Suppressor macrophage treated with lipopolysaccharide for 4 hours (primary cell): ENCODE measurements at places on chromosomes 4 and X.
A peak's percentile ranks its signal among the peaks of the same experiment; 100 is the strongest.

- DNase-seq: no peak
Observed at GRCh38 chr4:7510066-7510465, 75.3 kb upstream of the PSAPL1 start.

GRCh38 chr4:132101526-132101925 lies 1047.6 kb upstream of the PCDH10 start:
- DNase-seq: no peak

- DNase-seq: no peak
Observed at GRCh38 chr4:47750788-47751187, 87.1 kb downstream of the CORIN start.

DNA sequence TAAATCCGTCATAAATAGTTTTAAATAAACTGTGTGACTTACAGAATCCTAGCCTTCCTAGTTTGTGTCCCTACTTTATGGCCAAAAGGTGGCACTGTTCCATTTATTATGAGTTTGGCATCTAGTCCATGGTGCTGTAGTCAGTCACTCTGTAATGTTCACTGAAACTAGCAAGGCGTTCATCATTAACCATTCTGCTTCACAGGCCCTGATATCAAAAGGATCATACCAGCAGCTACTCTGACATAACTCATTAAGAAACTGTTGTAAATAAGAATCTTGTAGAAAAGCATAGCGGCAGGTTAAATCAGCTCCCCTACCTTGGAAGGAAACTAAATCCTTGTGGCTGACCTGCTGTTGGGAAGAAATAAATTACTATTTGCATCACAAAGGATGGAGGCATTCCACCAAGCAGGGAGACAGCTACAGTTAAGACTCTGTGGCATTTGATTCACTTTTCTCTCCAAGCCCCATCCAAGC lies 919.6 kb upstream of the DIAPH2 start:
- peak; percentile 3 for DNase-seq

- DNase-seq: peak; percentile 91
Observed at GRCh38 chrX:11758400-11759171, 549 bp downstream of the MSL3 start.

- no peak for DNase-seq
Observed at GRCh38 chr4:84167564-84167963, 331.5 kb downstream of the NKX6-1 start.

GRCh38 chrX:154375156-154375504 lies 696 bp upstream of the FLNA start:
- DNase-seq: no peak

GRCh38 chrX:84873176-84873575 lies 130.5 kb upstream of the APOOL start:
- no peak for DNase-seq

DNA sequence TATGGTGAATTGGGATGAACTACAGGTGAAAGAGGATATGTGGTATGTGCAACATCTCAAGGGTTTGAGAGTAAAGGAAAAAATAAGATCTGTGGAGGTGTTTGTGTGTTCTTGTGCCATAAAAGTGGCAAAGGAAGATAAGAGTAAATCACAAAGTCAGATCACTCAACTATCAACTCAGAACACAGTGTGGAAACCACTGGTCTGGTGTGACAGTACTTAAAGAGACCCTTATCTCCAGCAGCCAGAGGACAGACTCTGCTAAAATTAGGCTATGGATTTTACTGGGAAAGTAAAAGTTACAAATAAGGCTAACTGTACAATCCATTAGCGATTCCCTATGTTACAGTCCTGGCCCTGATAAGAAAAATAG lies 54.0 kb upstream of the PRDM8 start:
- DNase-seq: no peak

GRCh38 chrX:71184803-71185495 lies 38.1 kb upstream of the GJB1 start:
- no peak for DNase-seq

GRCh38 chr4:169849456-169849855 lies 91.7 kb upstream of the HPF1 start:
- DNase-seq: no peak

DNA sequence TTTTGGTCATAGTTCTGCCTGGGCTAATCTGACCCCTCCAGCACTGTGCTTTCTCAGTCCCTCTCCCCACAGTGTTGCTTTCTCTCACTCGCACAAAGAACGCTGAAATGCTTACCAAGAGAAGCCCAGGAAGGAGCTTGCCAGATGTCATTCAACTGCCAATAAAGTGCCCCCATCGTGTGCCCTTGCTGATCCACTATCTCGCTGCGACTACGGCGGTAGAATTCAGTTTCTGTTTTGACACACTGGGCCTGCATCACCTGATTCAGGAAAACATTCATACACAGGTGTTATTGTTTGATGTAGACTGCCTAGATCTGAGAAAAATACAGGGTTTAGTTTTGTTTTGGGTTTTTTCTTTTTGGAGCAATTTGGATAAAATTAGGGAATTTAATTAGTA lies 121.2 kb downstream of the MANBA start:
- DNase-seq: no peak

DNA sequence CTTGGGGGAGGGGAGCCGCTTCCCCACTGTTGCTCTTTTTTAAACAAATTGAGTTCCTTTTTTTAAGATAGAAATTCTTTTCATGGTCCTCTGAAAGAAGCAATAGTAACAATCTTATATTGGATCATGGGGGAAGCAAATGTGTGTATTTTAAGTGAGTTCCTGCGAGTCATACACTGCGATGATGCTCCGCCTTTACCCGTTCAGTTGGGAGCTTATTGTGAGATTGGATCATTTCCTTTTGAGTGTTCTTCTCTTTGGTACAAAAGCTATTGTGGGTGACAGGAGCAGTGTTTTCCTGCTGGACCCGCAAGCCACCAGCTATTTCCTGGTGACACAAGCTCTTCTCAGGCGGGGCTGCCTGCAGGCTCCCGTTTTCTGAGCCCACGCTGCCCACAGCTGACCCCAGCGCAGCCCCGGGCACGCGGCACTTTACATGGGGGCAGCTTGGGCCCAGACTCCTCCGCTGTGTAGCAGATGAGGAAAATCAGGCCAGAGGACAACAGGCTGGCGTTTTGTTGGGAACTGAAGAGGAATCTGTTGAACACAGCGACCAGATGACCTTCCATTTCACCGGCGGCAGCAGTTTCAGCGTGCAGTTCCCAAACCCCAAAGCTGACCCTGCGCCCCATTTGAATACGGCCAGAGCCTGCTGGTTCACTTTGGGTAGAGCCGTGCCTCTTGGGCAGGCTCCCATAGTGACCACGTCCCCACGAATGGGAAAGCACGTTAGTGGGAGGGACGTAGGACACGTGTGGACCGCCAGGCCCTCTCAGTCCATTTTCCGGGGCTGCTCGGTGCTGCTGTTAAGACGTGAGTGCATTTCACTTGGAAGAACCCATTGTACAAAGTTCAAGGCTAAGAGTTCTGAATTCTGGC lies 12.2 kb downstream of the TADA2B start:
- no peak for DNase-seq

DNA sequence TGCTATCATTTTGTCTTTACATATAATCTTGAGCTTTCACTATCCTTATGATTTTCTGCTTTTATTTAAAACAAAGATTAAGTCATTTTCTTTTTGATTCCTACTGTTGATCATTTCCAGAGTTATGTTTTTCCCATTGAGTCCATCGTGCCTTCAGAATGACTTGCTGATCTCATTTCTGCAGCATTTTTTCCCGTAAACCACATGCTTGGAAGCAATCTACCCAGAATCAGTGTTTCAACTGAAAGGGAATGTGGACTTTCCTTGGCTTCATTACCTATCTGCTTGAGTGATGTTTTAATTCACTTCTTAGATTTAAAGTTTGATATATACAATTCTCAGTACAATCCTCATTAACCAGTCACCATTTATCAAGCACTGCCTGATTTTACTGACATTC lies 192.4 kb upstream of the FSTL5 start:
- no peak for DNase-seq

DNA sequence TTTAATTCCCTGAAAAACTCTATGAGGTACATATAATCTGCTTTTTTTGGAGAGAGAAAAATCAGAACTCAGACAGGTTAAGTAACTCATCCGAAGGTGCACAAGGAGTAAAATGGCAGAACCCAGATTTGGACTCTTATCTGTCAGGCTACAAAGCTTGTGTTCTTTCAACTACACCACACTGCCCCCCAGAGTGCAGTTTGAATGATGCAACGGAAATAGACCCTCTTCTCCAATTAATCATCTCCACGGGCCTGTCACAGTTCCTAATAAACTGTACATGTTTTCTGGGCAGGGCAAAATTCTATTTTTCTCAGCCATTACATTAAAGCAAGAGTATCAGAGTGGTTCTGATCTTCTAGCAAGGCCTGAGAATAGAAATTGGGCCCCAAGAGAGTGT lies 35.3 kb upstream of the DCX start:
- no peak for DNase-seq

- DNase-seq: no peak
Observed at GRCh38 chr4:184833046-184833838, 7.5 kb upstream of the ACSL1 start.

DNA sequence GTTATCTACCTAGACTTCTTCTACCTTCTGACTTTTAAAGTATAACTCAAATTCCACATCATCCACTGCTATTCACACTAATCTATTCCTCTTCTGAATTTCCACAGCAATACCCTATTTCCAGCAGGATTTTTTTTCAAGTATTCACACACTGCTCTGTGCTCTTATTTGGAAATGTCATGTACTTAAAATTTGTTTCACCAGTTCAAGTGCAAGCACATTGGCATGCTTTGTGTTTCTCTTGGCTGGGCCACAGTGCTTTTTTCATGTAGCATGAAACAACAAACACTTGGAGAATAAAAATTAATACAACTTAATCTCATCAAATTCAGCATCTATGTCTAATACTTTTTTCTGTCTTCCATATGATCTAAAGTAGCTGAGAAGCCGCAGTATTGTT lies 161.8 kb upstream of the PCDH18 start:
- no peak for DNase-seq

DNA sequence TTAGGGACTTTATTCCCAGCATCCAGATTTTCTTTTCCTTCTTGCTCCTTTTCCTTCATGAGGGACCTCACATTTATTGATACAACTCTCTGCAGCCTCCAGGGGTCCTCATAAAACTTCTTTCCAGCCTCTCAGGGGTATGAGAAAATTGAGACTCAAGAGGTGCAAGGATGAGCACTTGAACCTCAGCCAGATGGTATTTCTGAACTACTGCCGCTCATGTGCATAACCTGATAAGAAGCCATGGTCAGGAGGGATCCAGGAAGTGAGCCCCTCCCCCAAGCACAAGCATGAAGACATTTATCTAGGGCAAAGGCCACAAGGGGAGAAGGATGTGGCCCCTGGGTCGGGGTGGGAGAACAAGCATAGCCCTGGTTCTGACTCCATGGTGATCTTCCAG lies 73.3 kb downstream of the TSPAN7 start:
- no peak for DNase-seq
